Activated CD4-positive, CD25-positive, alpha-beta regulatory T cell (primary cell): ENCODE measurements at places on chromosomes 2 and 18.

- DNase-seq = no peak
These were observed 86.7 kb downstream of the GALNT14 start for GRCh38 chr2:31051258-31052140.

GRCh38 chr2:204108330-204108751 is 171.8 kb downstream of the ICOS start:
- peak; percentile 10 for DNase-seq

- no peak for DNase-seq
These were observed 3.0 kb downstream of the SP5 start for GRCh38 chr2:170717991-170718589.

DNA sequence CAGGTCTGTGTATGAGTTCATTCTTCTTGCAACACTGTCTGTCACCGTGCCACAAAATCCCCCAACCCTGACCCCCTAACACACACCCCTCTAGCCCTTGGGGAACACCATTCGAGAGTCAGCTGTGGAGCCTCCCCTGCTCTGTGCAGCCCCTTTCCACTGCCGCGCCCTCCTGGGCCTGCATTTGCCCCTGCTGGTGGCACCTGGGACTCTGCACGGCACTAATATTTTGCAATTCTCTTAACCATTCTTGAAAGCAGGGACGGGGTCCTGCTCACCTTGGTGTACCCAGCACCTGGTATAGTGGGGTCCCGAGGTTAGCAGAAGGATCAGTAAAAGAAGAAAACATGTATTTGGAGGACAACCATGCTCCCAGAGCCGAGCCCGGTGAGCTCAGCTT is 124.0 kb downstream of the HDAC4 start:
- DNase-seq = no peak

DNA sequence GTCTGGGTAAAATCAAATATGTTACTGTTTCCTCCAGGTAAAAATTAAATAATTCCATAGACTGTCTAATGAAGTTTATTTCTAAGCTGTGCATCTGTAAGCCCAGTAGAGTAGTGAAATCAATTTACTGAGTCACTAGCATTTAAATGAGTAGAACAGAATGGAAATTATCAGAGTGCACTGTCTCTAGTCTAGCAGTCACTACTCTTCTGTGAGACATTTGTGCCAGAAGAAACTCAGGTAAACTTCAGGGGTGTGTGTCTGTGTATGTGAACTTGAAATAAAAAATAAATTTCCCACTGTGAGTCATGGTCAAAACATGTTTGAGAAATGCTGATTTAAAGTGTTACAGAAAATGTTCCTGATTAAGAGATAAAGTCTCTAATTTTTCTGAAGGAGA is 146.4 kb downstream of the RIF1 start:
- no peak for DNase-seq

GRCh38 chr2:203897544-203897943 is 30.0 kb downstream of the CTLA4 start:
- DNase-seq = no peak

GRCh38 chr18:9824474-9824832 is 61.3 kb upstream of the TXNDC2 start:
- no peak for DNase-seq
